Large intestine (tissue), 12 donors: ENCODE measurements at places on chromosomes 6 and 20.
A peak's percentile ranks its signal among the peaks of the same experiment; 100 is the strongest.

DNA sequence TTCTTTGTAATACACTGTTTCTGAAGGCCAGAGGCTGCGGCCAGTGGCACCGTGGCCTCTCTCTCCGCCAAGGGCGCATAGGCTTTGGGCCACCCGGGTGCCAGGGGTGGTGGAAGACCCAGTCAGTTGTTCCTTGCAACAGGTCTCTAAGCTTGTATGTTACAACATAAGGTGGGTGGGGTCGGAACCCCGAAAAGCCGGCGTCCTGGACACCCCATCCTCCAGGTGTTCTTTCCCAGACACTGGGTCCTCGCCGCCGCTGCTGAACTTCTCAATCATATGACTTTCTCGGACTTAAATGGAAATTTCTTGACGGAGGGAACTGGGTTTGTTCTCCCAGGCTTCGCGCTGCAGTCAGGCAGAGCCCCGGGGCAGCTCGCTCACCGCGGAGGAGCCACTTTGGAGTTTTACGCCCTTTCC lies 983 bp upstream of the KCNQ5 start:
- no peak for DNase-seq

DNA sequence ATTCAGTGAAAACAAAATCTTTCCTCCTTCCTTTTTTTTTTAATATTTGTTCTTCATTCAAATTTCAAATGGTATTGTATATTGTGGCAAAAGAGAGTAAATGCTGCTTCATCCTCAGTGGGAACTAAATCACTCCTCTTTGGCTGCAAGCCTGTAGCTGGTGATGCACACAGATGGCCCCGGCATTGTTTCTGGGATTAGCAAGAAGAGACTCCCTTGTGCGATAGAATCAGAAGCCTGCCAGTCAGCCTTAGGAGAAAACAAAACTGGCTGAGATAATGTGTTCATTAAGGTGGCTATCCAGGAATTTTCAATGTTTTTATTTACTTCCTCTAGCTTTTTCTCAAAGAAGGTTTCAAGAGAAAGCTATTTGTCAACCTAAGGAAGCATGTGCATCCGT lies 20.7 kb upstream of the ELOVL2 start:
- no peak for DNase-seq

GRCh38 chr6:150078788-150079187 lies 9.9 kb upstream of the ULBP3 start:
- DNase-seq: no peak

GRCh38 chr6:31285486-31285885 lies 13.6 kb upstream of the HLA-C start:
- no peak for DNase-seq

DNA sequence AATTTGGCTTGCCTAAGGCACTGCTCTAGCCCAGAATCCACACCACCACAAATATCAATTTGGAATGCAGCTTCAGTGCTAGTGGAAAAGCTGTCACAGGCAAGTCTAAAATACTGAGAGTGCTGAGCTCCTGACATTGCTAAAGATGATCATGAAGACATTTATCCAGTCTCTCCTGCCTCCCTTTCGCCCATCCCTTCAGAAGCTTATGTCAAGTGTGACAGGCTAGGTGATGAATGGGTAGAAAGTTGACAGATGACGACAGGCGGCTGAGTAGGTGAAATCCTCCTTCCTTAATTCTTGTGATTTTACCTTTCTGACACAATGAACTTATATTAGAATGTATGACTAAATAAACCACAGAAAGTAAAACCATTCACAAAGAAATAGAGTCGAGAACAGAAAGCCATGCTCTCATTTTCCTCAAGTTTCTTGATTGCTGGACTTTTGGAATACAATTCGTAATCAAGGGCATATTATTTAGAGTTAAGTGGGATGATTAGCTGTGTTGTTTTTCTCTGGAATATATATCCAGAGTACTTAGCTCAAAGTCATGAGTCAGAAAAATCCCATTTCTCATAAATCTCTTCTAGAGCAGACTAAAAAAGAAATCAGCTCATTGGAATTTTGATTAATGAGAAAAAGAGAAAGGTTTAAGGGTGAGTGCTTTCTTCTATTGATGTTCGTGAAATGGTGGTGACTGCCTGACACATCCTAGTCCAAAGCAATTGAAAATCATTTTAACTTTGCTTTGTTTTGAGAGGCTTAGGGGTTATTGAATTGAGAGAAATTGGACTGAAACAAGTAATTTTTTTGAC lies 1228.2 kb upstream of the CITED2 start:
- no peak for DNase-seq

- no peak for DNase-seq
Observed at GRCh38 chr20:14687313-14687712, 349.9 kb upstream of the FLRT3 start.

DNA sequence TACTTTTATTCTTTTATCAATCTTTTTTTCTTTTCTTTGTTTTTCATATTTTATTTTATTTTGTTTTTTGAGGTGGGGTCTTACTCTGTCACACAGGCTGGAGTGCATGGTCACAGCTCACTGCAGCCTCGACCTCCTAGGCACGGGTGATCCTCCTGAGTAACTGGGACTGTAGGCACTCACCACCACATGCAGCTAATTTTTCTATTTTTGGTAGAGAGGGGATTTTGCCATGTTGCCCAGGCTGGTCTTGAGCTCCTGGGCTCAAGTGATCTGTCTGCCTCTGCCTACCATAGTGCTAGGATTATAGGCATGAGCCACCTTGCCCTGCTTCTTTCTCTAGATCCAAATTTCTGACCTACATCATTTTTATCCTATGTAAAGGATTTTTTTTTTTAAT lies 153.2 kb downstream of the CDKAL1 start:
- no peak for DNase-seq

GRCh38 chr20:38165089-38165965 lies at the start of gene TGM2:
Gene TGM2, minus strand, starts transcription at chr20:38165270. Its CDS starts 72 bp downstream, at chr20:38165198.
- DNase-seq: peak; percentile 92

DNA sequence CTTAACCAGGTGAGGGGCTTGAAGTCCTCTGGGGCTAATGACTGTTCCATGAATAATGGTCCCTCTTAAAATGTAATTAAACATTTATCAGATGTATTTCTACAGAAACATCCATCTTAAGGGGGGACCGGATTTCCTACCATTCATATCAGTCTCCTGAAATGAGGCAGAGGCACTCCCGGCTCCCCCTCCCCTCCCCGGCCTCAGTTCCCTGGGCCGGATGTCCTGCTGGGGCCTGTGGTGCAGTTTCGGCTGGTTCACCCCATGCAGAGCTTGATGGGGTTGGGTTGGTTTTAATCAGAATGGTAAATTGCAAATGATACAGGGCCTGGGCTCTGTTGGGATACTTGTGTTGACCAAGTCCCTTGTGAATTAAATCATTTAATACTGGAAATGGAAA lies 349.4 kb downstream of the PREX1 start:
- DNase-seq: no peak

- no peak for DNase-seq
Observed at GRCh38 chr20:56391596-56392131, 351 bp downstream of the AURKA start.
